ENCODE measurements at places on chromosomes 5 and 9.

DNA sequence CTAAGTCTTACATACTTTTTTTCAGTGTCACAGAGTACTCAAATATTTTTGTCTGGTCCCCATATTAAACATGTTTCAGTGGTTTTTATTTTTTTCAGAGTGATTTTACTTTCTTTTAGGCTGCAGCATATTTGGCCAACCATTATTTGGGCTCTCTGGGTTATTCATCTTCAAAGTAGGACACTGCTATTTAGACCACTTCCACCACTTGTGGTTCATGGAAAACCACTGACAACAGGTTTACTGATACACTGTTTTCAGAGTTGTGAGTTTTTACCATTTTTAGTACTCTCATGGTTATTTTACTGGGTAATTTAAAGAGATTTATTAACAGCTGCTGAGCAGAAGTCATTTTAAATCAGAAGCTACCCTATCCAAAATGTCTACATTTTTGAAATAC is 437.6 kb downstream of the KIAA0825 start:
- no peak for DNase-seq

DNA sequence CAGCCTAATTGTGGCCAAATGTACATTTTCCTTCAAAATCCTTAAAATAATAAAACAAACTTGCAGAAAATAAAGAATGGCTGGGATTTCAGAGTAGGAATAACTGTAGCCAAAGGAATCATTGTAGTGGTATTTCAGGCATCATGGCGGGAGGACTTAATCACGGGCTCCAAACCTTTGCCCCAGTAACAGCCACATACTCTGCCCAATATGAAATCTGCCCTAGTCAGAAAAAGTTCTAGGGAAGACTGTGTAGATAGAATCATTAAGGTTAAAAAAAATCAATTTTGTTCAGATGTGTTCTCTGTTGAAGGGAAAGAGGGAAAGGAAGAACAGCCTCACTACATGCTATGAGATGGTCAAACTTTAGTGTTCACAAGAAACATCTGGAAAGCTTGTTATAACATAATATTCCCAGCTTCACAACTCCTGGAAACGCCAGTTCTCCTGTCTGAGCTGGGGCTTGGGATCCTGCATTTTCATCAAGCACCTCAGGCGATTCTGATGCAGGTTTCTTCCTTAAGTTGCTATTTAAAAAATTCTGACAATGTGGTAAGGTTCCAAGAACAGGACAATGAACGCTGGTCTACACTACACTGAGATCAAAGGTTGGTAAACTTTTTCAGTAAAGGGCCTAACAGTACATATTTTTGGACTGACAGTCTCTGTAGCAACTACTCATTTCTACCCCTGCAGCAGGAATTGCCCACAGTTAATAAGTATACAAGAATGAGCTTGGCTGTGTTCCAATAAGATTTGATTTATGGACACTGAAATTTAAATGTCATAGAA is 87.9 kb downstream of the CEMIP2 start:
- DNase-seq: no peak

GRCh38 chr9:136314944-136315343 is 11.1 kb upstream of the CCDC187 start:
- no peak for DNase-seq

- DNase-seq: no peak
Measured at GRCh38 chr9:108087781-108088180, 598.2 kb upstream of the KLF4 start.

DNA sequence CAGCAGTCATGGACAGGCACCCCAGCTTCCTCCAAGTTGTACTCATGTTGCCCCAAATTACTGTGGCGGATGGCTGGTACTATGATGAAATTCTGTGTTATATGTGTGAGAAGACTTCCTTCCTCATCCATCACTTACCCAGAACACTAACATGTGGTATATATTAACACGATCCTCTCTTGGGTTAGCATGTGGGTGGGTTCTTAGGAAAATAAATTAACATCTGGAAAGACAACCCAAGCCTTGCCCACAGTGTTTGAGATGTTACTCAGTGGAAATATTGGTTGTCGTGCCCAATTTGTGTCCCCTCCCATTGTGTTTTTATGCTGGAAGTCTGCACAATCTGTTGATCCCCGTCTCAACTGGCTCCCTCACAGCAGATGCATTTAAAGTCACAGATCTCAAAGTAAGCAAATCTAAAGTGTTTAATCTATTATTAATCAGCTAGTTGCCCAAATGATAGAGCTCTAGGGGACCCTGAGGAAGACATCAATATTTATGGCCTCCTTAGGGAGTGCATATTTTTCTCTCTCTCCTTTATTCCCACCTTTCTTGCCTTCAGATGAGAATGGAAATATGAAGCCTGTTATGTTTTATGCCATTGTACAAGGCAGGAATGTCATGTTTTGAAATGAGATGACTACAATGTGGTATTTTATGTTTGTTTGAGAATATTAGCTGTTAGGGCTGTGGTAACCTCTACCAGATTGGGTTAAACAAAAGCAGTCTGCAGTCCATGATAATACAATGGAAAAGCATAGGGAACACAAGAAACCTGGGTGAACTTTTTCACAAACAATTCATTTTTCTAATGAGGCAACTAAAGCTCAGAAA is 93.9 kb downstream of the GRIA1 start:
- no peak for DNase-seq

DNA sequence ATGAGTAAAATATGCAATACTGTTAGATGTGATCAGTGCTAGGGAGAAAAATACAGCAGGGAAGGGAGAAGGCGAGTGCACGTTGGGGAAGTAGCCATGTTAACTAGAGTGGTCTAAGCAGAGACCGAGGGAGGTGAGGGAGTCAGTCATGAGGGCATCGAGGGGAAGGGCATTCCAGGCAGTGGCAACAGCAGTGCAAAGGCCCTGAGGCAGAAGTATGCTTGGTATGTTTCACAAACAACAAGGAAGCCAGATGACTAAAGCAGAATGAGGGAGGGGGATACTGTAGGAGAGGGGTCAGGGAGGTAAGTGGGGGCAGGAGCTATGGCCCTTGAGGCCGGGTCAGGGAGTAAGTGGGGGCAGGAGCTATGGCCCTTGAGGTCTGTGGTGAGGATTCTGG is 123.3 kb upstream of the BOD1 start:
- no peak for DNase-seq

- no peak for DNase-seq
Measured at GRCh38 chr5:9731159-9731558, 101.0 kb upstream of the TAS2R1 start.

DNA sequence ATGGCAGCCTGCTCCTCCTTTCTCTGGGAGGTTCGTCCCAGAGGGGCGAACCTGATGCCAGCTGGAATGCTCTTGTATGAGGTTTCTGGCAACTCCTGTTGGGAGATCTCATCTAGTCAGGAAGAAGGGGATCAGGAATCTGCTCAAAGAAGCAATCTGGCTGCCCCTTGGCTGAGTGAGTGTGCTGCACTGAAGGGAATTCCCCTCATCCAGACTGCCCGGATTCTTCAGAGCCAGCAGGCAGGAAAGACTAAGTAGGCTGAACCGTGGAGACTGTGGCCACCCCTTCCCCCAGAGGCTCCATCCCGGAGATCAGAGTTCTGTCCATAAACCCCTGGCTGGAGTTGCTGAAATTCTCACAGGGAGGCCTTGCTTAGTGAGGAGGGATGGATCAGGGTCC is 476.0 kb downstream of the CSNK1G3 start:
- DNase-seq: no peak

DNA sequence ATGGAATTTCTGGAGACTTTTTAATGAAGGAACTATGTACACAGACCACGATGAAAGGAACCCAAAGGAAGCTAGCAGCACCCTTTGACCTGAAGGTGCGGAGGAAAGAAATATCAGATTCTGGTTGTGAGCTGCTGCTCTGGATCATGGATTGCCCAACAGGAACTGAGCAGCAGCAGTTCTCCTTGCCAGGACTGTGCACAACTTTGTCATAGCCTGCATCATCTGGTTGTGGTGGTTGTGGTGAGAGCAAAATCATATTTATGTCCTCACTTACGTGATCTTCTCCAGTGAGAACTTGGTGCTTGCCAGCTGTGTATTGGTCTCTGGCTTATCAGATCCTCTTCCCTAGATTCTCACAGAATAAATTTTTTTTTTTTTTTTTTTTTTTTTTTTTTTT is 70.7 kb upstream of the LPAR1 start:
- DNase-seq: no peak

- no peak for DNase-seq
Measured at GRCh38 chr5:98700730-98701129, 72.7 kb upstream of the RGMB start.

- DNase-seq: no peak
Measured at GRCh38 chr5:76386360-76386759, 16.7 kb upstream of the IQGAP2 start.

DNA sequence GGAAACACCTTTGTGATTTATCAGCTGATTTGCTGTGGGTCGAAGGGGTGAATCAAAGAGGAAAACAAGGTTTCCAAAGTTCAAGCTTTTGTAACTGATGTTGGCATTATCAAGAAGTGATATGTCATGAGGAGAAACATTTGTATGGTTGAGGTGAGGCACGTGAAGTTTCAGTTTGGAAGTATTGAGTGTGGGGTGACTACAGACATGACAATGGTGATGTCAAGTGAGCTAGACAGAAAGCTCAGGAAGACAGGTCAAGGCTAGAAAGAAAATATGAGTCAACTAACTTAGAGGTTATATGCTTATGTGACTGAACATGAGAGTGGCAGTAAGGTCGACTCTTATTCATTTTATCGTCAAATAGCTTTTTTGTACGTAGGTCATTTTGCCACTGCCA is 99.1 kb downstream of the RAB3C start:
- DNase-seq: no peak

DNA sequence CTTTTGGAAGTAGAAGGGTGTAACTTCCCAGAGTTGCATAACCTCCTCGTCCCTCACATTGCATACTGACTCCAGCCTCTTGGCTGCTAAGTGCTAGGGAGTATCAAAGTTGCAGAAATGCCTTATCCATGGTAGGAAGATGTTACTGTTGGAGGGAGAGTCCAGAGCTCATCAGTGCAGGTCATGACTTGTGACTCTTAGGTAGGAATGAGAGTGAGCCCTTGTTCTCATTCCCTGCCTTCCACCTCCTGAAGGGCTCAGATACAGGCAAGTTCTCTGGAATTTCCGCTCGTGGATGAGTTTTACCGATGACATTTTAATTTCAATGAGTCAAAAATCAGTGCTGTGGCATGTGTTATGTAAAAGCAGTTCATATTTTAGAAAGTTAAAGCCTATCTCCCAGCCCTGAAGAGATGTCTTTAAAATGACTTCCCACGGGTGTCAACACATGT is 17.0 kb downstream of the IRX1 start:
- DNase-seq: no peak

DNA sequence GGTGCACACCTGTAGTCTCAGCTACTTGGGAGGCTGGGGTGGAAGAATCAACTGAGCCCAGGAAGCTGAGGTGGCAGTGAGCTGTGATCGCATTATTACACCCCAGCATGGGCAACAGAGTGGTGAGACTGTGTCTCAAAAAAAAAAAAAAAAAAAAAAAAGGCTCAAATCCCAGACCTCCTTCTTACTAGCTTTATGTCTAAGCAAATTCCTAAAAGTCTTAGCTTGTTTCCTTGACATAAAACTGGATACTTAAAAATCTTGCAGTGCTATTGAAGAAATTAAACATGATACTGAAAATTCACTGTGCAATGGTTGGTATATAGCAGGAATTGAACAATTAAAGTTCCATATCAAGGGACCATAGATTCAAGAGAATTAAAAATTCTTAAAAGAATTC is 45.0 kb downstream of the PCDHGC5 start:
- DNase-seq: no peak

Data from stimulated activated CD8-positive, alpha-beta memory T cell treated with anti-CD3 and anti-CD28 coated beads, Interleukin-4, amount 100 ng/mL, for 1 hour (primary cell).